ENCODE measurements at places on chromosomes 1 and 21.

GRCh38 chr1:152510503-152510902, at the start of gene LCE5A:
TSS of gene LCE5A (plus strand) at chr1:152510803. CDS start at chr1:152511535, 732 bp downstream.
- DNase-seq = no peak

GRCh38 chr1:203796236-203796605, 798 bp downstream of the ZBED6 start:
- peak; percentile 7 for DNase-seq

DNA sequence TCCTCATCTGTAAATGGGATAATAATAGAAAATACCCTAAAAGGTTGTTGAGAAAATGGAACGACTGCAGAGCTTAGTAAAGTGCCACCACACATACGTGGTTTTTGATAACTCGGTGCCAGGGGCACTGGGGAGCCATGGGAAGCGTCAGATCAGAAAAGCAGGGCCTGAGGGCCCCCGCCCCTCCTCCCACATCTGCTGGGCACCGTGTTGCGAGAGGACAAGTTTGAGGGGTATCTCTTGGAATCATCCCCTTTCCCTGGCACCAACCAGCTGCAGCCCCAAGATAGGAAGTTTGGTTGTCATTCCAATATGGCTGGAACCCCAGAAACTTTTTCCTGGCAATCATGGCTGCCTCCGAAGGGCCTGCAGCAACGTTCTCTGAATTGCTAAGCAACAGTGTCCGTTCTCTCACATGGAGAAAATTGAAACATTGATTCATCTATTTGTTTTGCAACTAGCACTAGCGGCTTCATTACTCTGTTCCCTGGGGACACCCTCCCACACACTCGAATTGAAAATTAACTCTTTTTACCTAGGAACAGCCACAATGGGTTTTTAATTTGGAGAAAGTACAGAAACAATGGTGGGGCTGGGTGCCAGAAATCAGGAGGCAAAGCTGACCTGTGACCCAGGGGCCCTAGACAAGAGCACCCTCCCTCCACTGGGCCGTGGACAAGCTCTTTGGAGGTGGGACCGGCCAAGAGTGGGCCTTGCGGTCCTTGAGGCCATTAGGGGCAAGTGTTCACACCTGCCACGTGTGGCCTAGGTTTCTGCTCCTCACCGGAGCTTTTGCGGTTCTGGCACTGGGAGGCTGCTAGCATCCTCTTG, 190.0 kb upstream of the VAMP3 start:
- no peak for DNase-seq

GRCh38 chr1:165259236-165259635, 97.3 kb downstream of the LMX1A start:
- DNase-seq = no peak

DNA sequence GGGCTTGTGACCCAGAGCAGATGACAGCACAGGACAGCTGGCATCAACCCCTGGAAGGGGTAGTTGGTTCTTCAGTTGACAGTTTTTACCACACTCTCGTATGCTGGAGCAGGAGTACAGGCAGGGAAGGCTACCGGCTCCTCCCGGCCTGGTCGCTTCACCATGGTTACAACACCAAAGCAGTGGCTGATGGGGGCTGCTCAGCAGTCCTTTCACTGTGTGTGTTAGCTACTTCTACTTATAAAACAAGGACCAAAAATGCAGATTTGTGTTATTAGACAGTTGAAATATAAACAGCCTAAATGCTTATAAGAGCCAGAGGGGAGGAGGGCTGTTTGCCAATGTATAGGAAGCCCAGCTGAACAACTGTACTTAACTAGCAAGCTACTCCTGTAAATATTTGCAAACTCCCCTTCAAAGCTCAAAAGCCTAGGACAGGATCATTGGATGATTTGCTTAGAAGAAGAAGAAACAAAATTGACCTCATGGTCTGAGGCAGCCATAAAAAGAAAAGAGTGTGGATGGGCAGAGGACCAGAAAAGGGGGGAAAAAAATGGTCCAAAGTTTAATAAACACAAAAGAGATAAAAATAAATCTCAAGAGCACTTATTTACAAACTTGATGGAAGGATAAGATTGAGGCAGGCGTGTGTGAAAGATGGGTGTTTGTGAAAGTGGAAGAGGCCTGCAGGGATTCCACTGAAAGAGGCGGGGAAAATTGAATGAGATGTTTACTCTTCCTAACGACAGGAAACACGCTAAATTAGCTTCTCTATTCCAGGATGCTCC, 57.1 kb downstream of the TGFB2 start:
- no peak for DNase-seq

- DNase-seq = no peak
Observed at GRCh38 chr21:42237577-42237976, 18.6 kb downstream of the ABCG1 start.

DNA sequence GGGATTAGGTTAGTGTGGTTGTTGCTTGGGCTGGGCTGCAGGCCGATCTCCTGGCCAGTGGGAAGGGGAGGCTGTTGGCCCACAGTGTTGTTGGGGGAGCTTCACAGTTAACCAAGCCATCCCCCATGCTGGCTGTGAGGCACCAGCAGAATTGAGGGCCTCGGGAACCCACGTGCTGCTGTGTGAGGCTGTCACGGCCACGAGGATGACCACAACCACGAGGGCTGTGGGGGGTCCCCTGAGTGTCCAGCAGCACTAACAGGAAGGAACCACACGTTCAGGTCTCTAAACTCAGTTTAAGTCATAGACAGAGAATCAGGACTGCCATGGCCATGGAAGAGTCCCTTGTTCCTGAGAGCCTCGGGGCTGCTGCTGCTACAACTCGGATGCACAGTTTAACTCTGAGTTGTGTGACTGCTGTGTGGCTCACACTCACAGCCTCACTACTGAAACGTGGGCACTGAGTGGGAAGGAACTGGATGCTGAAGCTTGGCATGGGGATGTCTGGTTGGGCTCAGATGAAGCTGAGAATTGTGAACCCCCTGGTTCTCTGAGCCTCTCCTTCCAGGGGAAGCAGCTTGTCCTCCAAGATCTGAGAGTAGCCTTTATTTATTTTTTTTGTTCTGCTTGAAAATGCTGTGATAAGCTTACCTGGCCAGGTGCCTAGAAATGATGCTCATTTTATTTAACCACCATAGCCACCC, 4.8 kb upstream of the MMEL1 start:
- no peak for DNase-seq

DNA sequence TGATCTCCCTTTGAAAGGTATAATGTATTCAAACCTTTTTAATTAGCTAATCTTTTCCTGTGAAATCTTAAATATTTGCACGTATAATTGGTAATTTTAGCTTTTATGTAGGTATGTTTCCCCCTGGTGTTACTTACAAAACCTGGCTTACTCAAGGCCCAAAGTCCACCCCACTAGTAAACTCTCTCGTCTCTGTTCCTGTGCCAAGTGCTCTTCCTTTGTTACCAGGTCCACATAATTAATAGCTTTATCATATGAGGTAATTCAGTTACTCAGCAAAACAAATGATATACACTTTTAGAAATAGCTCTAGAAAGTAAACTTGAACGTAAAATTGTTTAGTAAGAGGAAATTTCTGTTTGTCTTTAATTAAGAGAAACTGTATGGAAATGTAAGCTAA, 36.7 kb downstream of the NFIA start:
- no peak for DNase-seq

DNA sequence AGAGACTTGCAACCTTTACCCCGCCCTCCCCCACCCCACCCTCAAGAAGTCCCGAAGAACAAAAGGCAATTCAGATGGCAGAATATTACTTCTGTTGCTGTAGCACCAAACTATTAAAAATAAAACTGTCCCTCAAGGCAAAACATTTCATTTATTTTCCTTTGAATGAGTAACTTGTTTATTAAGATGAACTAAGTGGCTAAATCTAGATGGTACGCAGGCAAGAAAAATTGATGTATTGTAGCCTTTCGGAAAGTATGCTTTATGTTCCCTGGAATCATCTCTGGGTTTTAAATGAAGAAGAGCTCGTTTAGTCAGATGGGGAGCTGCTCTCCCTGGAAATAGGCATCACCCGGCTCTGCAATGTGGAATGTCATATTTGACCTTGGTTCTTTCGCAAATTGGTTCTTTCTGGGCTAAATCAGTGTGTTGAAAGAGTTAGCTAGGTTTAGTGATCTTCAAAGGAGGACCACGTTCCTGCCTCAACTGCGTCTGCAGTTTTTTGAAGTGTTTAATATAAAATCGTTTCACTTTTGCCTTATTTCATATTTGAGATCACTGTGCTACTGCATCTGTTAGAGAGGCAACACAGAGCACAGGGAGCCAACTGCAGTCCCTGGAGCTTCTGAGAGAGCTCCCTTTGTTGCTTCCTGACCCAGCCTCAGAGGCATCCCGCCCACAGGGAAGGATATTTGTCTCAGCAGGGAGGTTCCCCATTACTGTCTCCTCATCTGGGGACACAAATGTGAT, 61.8 kb downstream of the KIF26B start:
- DNase-seq = no peak

DNA sequence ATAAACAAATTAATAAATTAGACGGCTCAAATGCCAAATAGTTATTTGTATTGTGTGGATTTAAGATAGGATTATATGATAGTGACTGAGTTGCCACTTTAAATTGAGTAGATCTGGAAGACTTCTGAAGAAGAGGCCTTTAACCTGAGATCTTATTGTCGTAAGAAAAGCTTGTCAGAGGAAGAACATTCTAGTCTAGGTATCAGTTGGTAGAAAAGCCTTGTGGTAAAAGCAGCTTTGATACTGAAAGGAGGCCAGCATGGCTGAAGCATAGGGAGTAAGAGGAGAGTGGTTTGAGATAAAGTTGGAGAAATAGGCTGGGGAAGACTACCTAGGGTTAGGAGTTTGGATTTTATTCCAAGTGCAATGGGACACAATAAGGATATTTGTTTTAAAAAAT, 29.1 kb downstream of the SLC30A7 start:
- no peak for DNase-seq

- DNase-seq = no peak
Observed at GRCh38 chr1:901108-901859, 22.4 kb upstream of the SAMD11 start.

GRCh38 chr1:227917081-227917950, 30.4 kb downstream of the WNT9A start:
- no peak for DNase-seq
